ENCODE measurements at places on chromosomes 3 and 15.

- DNase-seq, result no peak
Observed at GRCh38 chr3:113174304-113174703, 37.1 kb upstream of the BOC start.

DNA sequence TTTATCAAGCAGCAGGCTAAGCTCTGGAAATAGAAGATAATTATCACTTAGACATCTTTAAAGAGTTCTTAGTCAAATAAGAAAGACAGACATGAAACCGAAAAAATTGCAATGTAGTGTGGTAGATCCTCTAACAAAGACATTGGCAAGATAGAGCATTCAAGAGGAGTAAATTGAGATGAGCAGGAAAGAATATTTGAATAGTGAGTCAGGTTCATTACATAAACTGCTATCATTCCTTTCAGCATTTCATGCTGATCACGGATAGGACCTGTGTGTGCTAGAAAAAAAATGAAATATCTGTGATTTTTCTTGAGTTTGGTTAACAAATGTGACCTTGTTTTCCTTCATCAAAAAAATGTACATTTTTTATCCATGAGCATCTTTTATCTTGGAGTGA lies 460.9 kb downstream of the OTOL1 start:
- no peak for DNase-seq

GRCh38 chr15:80095511-80095910 lies 36.0 kb downstream of the ZFAND6 start:
- no peak for DNase-seq

- no peak for DNase-seq
Observed at GRCh38 chr3:105255350-105255749, 111.4 kb upstream of the ALCAM start.

DNA sequence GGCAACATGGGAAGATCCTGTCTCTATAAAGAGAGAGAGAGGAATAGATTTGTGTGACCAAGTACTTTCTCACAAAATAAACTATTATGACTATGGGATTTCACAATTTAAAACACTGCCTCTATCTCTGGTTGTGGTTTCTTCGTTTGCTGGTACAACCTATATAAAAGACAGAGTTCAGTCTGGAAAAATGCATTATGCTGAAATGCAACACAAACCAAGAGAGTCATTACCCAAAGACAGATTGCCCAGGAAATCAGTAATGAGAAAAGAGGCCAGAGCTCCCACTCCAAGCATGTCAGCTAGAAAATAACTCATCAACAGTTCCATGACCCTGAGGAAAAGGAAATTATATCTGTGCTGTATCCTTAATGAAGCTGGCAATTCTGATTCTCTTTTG lies 23.2 kb downstream of the GPR176 start:
- no peak for DNase-seq

Data from stimulated activated CD4-positive, alpha-beta T cell treated with anti-CD3 and anti-CD28 coated beads, Interleukin-15, amount 100 ng/mL, for 48 hours (primary cell).